RWPE2 (cell line): ENCODE measurements at places on chromosomes 7 and 10.

DNA sequence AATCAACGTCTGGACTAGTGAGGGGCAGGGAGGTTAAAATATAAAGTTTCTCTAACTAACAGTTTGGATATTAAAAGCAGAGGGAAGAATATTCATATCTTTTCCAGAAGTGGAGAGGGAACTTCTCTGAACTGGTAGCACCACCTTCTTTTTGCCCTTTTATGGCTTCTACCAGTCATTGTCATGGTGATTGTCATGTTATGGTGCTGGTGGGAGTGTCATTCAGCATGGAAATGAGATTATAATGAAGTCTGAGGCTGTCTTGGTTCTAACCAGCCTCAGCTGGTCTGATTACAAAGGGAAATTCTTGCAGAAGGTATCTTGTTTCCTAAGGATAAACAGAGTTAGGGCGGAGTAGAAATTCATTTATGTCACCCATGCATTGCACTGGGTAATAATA, 523.8 kb downstream of the ZWINT start:
- no peaks in the 10 kb centered on the region for H3K4me1 ChIP-seq
- no peaks in the 10 kb centered on the region for H3K36me3 ChIP-seq
- no peak overlapping the region for H3K4me3 ChIP-seq
- no peak for DNase-seq

DNA sequence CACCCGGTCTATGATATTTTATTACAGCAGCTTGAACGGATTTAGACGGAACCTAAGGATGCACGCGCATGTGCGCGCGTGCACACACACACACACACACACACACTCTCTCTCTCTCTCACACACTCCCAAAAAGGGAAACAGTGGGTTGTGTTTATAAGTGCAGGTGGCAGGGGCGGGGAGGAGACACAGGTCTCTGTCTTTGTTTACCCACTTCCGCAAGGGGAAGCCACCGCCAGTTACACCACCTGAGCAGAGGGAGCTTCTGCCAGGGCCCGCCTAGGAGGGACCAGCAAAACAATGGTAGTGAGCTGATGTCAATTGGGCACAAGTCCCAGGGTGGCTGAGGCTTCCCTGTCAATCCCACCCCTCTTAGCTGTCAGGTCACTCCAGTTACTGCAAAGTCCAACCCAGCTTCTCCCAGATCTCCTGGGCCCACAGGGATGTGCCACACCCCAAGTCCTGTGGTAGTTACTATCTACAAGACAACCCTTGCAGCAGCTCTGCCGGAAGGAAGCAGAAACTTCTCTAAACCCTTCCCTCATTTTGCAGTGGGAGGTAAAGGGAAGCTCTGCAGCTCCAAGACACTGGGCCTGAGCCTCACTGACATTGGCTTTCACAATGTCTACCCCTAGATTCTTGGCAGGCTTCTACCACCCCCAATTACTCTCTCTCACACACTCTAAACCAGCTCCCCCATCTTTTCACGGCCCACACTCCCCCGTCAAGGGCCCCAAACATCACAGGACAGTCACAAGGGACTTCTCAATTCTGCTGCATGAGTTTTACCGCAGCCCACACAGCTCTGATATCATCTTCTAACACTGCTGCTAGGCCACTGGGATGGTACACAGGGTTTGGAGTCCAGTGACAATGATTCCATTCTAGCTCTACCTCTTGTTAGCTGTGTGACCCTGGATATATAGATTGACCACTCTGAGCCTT, 17.6 kb downstream of the ANXA11 start:
- DNase-seq: no peak
- no peaks in the 10 kb centered on the region for H3K27me3 ChIP-seq
- no peak overlapping the region for H3K27ac ChIP-seq

DNA sequence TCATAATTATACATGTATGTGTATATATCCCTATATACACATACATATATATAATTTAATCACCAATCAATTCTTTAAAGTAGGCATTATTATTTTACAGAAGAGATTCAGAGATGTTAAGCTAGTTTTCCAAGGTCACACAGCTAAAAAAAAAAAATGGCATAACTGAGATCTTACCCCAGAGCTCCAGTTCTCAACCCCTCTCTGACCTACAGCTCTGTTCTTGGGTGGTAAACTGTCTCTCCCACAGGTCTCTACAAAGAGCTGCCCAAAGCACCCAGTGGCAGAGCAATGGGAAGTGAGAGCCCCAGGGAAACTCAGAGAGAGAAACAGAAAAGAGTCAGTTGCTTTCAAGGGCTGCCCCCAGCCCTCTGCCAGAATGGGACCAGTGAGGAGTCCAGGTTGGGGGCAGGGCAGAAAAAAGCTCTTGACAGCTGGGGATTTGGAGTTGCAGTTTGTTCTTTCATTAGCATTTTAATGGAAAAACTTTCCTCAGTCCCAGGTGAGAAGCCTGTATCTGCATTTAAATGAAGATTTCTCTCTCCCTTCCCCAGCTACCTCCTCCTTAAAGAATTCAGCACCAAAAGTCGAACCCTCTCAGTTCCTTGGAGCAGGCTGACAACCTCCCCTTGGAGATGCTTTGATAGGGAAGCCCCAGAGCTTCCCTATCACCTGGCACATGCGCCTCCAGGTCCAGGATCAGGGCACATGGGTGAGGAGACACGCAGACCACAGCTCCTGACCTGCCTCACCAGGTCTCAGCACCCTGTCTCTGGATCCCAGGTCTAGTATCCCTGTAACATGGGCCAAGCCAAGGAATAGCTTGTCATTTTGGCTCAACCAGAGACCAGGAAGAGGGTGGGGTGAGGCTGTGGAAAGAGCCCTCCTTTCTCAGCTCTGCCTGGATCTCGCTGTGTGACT, 388.1 kb downstream of the PLXNA4 start:
- DNase-seq: no peak
- H3K27me3 ChIP-seq: no peaks in the 10 kb centered on the region
- H3K4me1 ChIP-seq: no peaks in the 10 kb centered on the region

DNA sequence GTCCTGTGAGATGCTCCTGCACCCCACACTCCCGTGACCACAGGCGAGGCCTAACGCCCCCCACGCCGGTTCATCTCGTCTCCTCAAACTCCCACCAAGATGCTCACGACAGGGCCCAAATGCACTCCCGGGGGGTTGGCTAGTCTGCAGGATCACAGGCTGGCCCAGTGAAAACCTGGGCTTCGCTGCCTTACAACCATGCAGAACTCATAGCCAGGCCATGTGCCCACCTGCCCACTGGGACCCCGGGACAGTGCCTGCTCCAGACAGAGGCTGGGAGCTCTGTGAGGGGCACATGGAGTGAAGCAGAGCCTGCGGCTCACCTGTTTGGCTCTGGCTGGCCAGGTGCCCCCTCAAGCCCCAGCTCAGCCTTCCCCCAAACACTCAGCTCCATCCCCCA, 9.4 kb upstream of the GPER1 start:
- no peak for DNase-seq
- no peak overlapping the region for H3K27ac ChIP-seq
- no peaks in the 10 kb centered on the region for H3K27me3 ChIP-seq
- peaks cover 14% of the 10 kb centered on the region for H3K4me1 ChIP-seq
- H3K4me3 ChIP-seq: no peak overlapping the region

GRCh38 chr10:130472236-130472635, 336.0 kb downstream of the GLRX3 start:
- no peak for DNase-seq
- H3K4me3 ChIP-seq: no peak overlapping the region
- no peak overlapping the region for H3K27ac ChIP-seq
- no peaks in the 10 kb centered on the region for H3K27me3 ChIP-seq

DNA sequence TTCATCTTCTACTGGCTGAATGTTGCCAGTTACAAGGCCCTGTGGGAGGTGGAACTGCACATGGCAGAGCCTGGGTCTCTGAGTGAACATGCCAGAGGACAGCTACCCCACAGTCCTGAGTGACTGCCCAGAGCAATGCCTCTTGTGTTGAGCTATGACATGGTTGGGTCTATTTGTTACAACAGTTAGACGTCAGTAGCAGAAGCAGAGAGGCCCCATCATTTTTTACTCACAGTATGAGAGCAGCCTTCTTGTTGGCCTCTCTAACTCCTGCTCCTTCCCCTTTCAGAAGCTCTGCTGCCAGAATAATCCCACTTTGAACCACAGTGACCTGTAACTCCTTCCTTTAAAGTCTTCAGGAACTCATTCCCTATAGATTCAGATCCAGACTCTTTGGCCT, 30.8 kb upstream of the NRP1 start:
- no peaks in the 10 kb centered on the region for H3K27me3 ChIP-seq
- no peak for DNase-seq
- H3K36me3 ChIP-seq: no peaks in the 10 kb centered on the region
- H3K4me3 ChIP-seq: no peak overlapping the region
- H3K4me1 ChIP-seq: peaks cover 40% of the 10 kb centered on the region
- peak overlapping the region; percentile 99 for H3K27ac ChIP-seq
